ENCODE measurements at places on chromosomes 3 and 15. TPM values are rescaled to one million over a fixed set of nuclear protein-coding genes. Genes with fewer than 3 reads are reported as not detected.

- no peak overlapping the region for H3K27ac ChIP-seq
- no peaks in the 10 kb centered on the region for H3K27me3 ChIP-seq
- no peak for DNase-seq
Observed at GRCh38 chr3:46844397-46844796, 18.8 kb downstream of the MYL3 start.

GRCh38 chr3:143830063-143830462 is 18.2 kb downstream of the SLC9A9 start:
- peaks cover 10% of the 10 kb centered on the region for H3K4me1 ChIP-seq
- no peak overlapping the region for H3K4me3 ChIP-seq
- no peak overlapping the region for H3K27ac ChIP-seq
- H3K36me3 ChIP-seq: no peaks in the 10 kb centered on the region

The HHATL gene
- not detected for total RNA-seq

DNA sequence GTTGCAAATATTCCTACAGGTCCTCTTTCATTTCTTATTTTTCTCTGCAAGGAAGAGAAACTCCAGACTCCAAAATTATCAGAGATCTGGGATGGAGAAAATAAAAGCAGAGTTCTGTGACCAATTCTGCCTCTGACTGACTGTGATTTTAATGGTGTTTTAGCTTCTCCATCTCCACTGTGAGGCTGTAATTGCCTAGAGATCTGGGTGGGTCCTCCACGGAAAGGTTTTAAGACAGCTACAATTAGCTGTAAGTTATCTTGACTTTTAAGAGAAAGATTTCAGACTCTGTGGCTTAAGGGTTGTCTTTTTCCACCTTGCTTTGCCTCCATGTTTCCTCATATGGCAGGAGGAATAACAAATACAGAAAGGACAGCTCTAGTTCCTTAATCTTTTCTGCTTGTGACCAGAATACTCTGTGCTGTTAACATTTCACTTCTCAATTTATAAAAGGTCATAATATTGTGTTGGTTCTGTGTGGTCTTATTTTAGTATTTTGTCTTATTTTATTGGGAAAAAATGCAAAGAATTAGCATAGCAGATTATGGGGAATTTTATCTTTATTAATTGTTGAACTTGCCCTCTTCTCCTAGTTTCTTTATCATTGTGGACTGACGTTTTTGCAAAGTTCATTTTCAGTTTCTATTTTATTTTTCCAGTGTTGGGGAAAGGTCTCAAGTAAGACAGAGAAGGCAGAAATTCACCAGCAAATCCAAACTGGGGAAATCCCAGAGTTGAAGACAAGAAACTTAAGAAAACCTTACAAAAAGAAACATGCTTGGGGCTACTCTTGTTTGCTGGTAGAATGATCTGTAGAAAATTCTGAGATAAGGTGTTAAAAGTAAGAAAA is 157.9 kb downstream of the RAP2B start:
- H3K27ac ChIP-seq: no peak overlapping the region
- no peaks in the 10 kb centered on the region for H3K27me3 ChIP-seq
- H3K4me3 ChIP-seq: no peak overlapping the region
- no peaks in the 10 kb centered on the region for H3K4me1 ChIP-seq
- no peaks in the 10 kb centered on the region for H3K36me3 ChIP-seq

GRCh38 chr15:90660195-90660998 is 56.7 kb upstream of the BLM start:
- H3K27ac ChIP-seq: peak overlapping the region; percentile 63
- DNase-seq: peak; percentile 37
- peaks cover 3% of the 10 kb centered on the region for H3K4me1 ChIP-seq

DNA sequence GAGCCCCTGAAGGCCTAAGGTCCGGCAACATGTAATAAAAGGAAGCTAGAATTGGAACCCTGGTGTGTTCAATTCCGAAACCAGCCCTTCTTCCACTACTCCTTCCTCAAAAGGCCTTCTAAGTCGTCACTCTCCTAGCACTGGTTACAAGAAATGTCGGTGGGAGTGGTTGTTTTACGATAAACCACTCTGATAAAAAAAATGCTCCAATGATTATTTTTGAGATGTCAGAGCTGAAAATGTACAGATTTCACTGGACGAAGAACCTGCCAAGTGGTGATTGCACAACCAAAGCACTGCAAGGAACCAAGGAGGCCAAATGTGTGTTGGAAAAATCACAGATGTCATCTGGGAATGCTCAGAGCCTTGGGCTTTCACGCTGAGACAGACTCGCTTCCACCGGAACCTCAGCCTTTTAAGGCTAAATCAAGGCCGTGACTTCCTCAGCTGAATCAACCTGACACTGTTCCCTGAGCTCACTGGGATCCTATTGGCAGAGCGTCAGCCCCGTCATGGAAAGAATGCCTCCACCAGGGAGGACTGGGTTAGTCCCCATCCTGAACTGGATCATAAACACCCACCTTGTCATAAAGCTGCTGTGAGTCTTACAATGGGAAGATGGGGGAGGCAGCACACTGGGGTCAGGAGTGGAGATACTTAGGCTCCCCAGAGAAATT is 108.1 kb upstream of the THBS1 start:
- H3K27me3 ChIP-seq: no peaks in the 10 kb centered on the region
- no peak overlapping the region for H3K4me3 ChIP-seq
- no peaks in the 10 kb centered on the region for H3K36me3 ChIP-seq
- peak; percentile 82 for DNase-seq

- no peaks in the 10 kb centered on the region for H3K4me1 ChIP-seq
- no peak overlapping the region for H3K4me3 ChIP-seq
- no peak overlapping the region for H3K27ac ChIP-seq
- H3K36me3 ChIP-seq: no peaks in the 10 kb centered on the region
- DNase-seq: no peak
- H3K27me3 ChIP-seq: no peaks in the 10 kb centered on the region
Observed at GRCh38 chr3:5725801-5726200, 538.3 kb downstream of the EDEM1 start.

The TEX55 gene
- total RNA-seq: not detected

DNA sequence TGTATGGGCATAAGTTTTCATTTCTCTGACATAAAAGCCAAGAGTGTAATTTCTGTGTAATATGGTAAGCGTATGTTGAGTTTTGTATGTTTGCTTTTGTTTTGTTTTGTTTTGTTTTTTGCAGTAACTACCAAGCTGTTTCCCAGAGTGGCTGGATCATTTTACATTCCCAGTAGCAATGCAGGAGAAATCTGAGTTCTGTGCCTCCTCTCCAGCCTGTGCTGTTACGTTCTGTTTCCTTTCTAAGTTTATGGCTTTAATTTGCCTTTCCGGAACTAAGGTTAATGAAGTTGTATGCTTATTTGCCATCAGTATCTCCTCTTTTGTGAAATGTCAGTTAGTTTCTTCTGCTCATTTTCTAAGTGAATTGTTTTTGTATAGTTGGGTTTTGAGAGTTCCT is 307.8 kb downstream of the GABRG3 start:
- no peaks in the 10 kb centered on the region for H3K27me3 ChIP-seq
- no peak overlapping the region for H3K27ac ChIP-seq
- H3K4me3 ChIP-seq: no peak overlapping the region
- no peak for DNase-seq
- H3K4me1 ChIP-seq: no peaks in the 10 kb centered on the region

The DLEC1 gene
- total RNA-seq: 0.67 TPM

GRCh38 chr3:193350744-193351143 is 27.8 kb downstream of the ATP13A5 start:
- H3K27me3 ChIP-seq: no peaks in the 10 kb centered on the region
- no peaks in the 10 kb centered on the region for H3K4me1 ChIP-seq
- no peak overlapping the region for H3K27ac ChIP-seq
- H3K4me3 ChIP-seq: no peak overlapping the region
- no peak for DNase-seq

DNA sequence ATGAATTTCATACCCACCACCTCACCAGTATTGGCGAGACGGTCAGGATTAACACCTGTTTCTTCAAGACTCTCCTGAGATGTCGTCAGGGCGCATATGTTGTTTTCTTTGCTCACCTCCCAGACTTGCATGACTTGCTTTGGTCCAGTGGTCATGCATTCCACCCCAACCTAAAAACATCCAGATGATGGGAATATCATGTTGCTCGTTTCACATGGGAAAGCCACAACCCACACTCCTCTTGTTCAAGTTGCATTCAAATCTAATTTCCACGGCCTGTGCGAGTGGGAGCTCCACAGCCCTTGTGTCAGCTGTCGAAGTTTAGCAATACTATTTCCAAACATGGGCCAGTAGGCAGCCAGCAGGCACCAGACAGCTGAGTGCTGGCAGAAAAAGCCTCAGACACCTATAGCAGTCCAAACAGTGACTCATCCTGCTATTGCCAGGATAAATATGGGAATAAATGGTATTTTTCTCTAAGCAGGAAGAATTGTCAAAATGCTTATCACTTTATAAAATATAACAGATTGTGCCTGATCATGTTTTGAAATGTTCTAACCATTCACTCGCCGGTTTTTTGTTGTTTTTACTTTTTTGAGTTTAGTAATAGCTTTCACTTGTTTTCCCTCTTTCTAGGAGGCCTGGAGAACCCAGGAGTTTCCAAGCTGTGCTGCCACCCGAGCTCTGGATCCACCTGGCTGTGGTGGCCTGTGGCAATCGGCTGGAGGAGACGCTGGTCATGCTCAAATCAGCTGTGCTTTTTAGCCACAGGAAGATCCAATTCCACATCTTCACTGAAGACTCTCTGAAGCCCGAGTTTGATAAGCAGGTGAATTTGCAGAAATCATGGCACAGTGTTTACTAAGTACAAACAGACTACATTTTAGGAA is 20.1 kb downstream of the GXYLT2 start:
- H3K36me3 ChIP-seq: no peaks in the 10 kb centered on the region
- H3K4me3 ChIP-seq: no peak overlapping the region

DNA sequence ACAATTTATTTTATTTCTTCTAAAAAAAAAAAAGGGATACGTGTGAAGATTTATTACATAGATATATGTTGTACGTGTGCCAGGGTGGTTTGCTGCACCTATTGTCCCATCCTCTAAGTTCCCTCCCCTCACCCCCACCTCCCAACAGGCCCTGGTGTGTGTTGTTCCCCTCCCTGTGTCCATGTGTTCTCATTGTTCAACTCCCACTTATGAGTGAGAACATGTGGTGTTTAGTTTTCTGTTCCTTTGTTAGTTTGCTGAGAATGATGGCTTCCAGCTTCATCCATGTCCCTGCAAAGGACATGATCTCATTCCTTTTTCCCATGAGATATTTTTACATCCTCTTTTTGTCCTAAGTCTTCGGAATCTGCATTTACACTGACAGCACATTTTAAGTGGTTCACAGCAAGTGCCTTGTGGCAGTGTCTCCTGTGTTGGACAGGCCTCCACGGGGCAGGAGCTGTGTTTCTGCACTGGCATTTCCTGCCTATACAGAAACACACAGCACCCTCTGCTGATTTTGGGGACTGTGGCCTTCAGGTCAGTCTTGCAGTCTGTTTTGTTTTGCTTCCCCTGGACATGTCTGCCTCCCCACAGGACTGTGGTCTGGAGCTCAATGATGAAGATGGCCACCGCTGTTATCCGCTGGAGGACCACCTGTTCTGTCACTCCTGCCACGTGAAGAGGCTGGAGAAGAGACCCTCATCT is 12.7 kb upstream of the SACM1L start:
- peak overlapping the region; percentile 67 for H3K27ac ChIP-seq
- no peak overlapping the region for H3K4me3 ChIP-seq
- H3K27me3 ChIP-seq: no peaks in the 10 kb centered on the region
- no peaks in the 10 kb centered on the region for H3K36me3 ChIP-seq
- no peaks in the 10 kb centered on the region for H3K4me1 ChIP-seq

DNA sequence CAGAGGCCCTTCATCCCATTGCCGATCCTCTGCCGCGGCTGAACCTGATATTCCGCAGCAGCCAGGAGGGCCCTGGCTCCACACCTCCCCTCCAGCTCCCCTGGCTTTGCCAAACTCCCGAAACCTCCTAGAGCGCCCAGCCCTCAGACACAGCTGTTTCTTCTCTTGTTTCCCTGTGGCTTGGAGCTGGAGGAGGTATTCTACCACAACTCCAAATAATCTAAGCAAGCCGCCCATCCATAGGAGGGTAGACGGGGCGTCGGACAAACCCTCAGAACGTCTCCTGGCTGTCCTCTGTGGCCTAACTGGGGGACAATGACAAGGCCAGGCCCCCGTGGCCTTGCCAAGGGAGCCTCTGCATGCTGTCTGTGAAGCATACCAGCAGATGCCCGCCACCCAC is 10.4 kb downstream of the PLA2G4D start:
- H3K27me3 ChIP-seq: no peaks in the 10 kb centered on the region
- no peak for DNase-seq
- H3K36me3 ChIP-seq: no peaks in the 10 kb centered on the region
- H3K4me3 ChIP-seq: no peak overlapping the region

- H3K4me3 ChIP-seq: no peak overlapping the region
- DNase-seq: no peak
- no peaks in the 10 kb centered on the region for H3K36me3 ChIP-seq
- no peaks in the 10 kb centered on the region for H3K27me3 ChIP-seq
Observed at GRCh38 chr15:62798536-62798935, 244.0 kb upstream of the TPM1 start.

GRCh38 chr3:63849175-63849574 is 14.4 kb downstream of the THOC7 start:
- no peak for DNase-seq
- H3K4me1 ChIP-seq: no peaks in the 10 kb centered on the region
- no peak overlapping the region for H3K4me3 ChIP-seq
- no peaks in the 10 kb centered on the region for H3K27me3 ChIP-seq
- no peak overlapping the region for H3K27ac ChIP-seq

DNA sequence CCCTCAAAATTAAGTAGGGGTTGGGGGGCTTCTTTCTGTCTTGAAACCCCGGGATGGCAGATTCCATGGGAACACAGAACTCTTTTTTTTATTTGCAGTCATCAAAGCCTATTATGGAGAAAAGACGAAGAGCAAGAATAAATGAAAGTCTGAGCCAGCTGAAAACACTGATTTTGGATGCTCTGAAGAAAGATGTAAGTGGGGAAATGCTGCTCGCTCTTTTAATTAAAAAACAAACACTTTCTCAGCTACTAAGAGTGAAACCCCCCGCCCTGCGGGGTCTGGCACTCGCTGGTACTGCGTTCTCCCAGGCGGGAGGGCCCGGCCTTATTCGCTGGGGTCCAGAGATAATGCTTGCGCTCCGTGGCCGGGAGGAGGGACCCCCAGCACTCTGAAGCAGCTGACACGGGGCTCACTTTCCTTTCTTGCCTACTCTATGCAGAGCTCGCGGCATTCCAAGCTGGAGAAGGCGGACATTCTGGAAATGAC is 615 bp downstream of the HES1 start:
- H3K4me1 ChIP-seq: peaks cover 37% of the 10 kb centered on the region
- peak overlapping the region; percentile 63 for H3K4me3 ChIP-seq
- no peaks in the 10 kb centered on the region for H3K36me3 ChIP-seq
- no peaks in the 10 kb centered on the region for H3K27me3 ChIP-seq
- DNase-seq: no peak

The TMCC1 gene
- 26.7 TPM for total RNA-seq
